ENCODE measurements at places on chromosomes 11 and 22.

DNA sequence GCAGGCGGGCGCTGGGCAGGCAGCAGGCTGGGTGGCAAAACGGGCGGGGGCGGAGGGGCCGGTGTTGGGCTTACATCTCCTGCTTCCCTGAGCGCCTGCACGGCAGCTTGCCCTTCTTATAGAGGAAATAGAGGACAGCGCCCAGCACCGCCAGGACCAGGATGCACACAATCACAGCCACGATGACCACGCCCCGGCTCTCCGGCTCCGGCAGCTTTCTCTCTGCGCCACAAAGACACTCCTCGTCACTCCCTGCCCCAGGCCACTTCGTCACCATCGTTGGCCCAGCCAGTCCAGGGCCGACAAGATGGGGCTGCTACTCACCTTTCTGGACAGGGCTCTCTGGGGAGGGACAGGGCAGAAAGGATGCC lies 6.3 kb downstream of the MCAM start:
- DNase-seq: no peak

DNA sequence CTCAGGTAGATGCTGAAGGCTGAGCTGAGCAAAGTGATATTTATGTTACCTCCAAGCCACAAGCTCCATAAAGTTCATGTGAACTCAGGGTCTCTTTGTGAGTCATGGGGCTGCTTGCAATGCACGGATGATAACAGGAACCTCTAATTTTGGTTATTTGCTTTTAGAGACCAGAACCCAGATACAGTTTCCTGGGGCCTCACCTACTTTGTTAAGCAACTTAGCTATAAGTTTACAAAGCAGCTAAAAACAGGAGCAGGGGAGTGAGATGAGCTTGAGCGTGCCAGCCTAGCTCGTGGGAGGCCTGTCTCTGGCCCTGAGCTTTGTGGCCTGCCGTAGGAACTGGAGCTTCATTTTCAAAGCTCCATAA lies 29.2 kb downstream of the SREBF2 start:
- no peak for DNase-seq

- DNase-seq: no peak
These were observed 99.4 kb downstream of the AASDHPPT start for GRCh38 chr11:106176817-106177216.

- DNase-seq: no peak
These were observed 35.5 kb upstream of the MOB2 start for GRCh38 chr11:1522081-1522424.

GRCh38 chr11:69963533-69964246 lies 114.4 kb upstream of the ANO1 start:
- no peak for DNase-seq

DNA sequence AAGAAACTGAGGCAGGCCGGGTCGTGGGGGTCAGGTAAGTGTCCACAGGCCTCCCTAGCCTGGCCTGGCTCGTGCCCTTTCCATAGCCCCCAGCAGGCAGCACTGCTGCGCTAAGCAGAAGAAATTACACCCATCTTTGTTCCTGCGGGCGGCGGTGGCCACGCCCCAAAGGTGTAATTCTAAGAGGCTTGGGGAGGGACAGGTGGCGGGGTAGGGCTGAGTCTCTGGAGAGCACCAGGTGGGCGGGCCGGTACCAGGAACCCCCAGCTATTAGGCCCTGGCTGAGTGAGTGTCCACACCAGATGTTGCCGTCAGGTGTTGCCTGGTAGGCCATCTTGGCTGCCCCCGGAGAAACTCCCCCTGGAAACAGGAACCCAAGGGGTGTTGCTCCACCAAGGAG lies 12.3 kb upstream of the ARAP1 start:
- DNase-seq: no peak

- no peak for DNase-seq
These were observed 83.2 kb downstream of the ZNF280B start for GRCh38 chr22:22425356-22425755.

- DNase-seq: no peak
These were observed 1.7 kb downstream of the C2CD2L start for GRCh38 chr11:119108857-119109221.

DNA sequence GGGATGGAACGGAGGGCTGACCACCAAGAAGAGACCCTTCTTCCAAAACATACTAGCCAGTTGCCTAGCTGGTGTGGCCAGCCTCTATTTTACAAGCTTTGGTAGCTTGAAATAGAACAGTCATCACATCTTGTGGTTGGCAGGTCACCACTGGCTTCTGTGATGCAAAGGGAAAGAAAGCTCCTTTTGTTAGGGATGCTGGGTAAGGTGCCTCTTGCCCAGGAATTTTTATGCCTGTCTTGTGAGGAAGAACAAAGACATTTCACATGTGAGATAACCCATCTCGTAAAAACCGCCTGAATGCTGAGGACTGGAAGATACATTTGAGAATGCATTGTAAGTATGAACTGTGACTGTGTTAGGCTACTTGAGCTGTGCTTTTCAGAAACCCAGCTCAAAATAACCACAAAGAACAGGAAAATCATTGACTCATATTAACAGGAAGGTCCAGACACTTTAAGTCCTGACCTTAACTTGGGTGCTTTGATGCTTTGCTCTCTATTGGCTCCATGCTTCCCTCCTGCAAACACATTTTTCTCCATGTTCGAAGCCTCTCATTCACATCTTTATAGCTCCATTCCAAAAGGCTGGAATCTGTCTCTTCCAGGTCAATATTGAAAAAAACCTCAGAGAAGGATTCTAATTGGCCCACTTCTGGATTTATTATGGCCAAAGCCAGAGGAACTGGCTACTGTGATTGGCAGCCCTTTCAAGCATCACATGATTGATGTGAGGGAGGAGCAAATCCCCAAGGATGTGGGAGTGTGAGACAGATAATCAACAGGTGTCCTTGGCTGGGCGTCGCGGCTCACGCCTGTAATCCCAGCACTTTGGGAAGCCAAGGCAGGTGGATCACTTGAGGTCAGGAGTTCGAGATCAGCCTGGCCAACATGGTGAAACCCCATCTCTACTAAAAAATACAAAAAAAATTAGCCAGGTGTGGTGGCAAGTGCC lies 53.9 kb downstream of the MICAL2 start:
- peak; percentile 54 for DNase-seq

- no peak for DNase-seq
These were observed 8.0 kb upstream of the PKNOX2 start for GRCh38 chr11:125156346-125157117.

- DNase-seq: no peak
These were observed 273.9 kb downstream of the SBF2 start for GRCh38 chr11:10019906-10020682.

DNA sequence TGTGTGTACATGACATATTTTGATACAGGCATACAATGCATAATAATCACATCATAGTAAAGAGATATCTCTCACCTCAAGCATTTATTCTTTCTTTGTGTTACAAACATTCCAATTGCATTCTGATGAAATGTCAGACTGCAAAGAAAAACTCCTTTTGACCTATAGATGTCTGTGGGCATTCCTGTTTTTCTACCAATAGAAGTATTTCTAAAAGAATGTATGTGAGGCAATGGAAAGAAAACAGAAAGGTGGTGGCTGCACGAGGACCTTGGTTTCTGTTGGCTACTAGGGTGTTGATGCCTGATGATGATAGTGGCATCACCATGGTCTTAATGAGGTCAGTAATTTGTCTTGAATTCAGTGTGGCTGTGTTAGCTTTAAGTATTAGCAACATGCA lies 137.0 kb upstream of the ANO3 start:
- no peak for DNase-seq

- DNase-seq: no peak
These were observed 34.4 kb downstream of the ME3 start for GRCh38 chr11:86637988-86638387.

DNA sequence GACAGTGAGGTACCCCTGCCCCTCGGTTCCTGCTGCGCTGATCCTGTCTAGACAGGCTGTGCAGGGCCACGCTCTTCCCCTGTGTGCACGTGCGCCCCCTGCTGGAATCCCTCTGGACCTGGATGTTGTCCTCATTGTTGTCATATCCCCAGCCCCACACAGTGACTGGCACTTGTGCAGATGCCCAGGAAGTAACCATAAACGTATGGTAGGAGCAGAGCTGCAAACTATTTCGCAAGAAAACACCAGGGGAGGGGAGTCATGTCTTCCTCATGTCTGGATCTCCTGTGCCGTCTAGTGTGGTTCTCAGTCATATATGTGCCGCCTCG lies 114.7 kb downstream of the CRYBB2 start:
- DNase-seq: no peak

- no peak for DNase-seq
These were observed 999 bp downstream of the TSKU start for GRCh38 chr11:76783896-76784813.

GRCh38 chr11:70247042-70247709 lies 23.3 kb upstream of the PPFIA1 start:
- no peak for DNase-seq

- DNase-seq: no peak
These were observed 7.3 kb upstream of the SPINDOC start for GRCh38 chr11:63805844-63806415.

- DNase-seq: no peak
These were observed 6.7 kb downstream of the ETS1 start for GRCh38 chr11:128580612-128581011.

DNA sequence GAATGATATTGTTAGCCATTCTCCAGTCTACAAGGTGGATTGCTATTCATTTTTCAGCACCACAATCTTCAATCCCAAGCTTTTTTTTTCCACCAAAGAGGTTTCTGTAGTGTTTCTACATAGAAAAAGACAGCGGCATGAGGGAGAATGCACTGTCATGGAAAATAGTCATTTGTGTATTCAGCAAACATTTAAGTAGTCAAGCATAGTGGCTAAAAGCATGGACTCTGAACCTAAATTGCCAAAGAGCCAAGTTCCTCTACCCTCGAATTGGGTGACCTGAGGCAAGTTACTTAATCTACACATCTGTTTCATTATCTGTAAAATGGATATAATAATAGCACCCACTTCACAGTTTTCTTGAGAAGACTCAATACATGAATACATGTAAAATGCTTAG lies 14.2 kb downstream of the GAS2 start:
- no peak for DNase-seq

- no peak for DNase-seq
These were observed 13.1 kb upstream of the MS4A6A start for GRCh38 chr11:60195923-60196368.

GRCh38 chr11:36590513-36590912 lies 3.8 kb upstream of the IFTAP start:
- DNase-seq: no peak

GRCh38 chr11:2258501-2259465 lies 11.6 kb downstream of the ASCL2 start:
- no peak for DNase-seq

- DNase-seq: no peak
These were observed 42.4 kb downstream of the PITPNB start for GRCh38 chr22:27876684-27877083.

GRCh38 chr22:26122920-26123468 lies 46.3 kb upstream of the SEZ6L start:
- DNase-seq: no peak

DNA sequence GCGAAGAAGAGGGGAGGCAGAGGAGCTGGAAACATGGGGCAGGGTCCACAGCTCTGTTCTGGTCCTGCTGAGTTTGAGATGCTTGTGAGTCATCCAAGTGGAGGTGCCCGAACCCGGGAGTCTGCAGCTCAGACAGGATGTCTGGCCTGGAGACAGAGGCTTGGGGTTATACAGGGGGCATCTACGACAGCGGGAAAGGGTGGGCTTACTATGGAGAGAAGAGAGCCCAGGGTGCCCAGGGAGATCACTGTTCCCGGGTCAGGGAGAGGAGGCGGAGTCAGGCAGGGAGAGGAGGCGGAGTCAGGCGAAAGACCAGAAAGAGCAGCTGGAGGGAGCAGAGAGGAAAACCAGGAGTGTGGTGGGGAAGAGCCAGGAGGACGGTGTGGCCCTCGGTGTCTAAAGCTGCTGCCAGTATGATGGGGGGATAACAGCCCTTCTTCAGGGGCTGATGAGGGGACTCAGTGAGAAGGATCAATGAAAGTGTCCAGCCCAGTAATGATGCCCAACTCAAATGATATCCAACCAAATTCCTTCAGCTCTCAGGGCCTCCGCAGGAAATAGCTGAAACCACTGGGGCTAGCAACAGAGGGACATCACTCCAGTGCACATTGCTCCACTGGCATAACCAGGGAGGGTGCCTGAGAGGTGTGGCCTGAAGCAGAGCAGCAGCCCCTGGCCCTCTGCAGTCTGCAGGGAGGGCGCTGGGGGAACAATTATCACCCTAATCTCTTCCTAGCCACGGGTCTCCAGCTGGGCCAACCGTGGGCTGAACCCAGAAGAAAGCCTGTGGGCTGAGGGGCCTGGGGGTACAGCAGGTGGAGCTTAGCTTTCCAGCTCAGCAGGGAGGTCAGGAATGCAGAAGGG lies 2.6 kb upstream of the LTBP3 start:
- DNase-seq: no peak

GRCh38 chr11:102345904-102346303 lies 1.1 kb upstream of the BIRC2 start:
- no peak for DNase-seq

- no peak for DNase-seq
These were observed 67.5 kb downstream of the C11orf58 start for GRCh38 chr11:16805938-16806337.

DNA sequence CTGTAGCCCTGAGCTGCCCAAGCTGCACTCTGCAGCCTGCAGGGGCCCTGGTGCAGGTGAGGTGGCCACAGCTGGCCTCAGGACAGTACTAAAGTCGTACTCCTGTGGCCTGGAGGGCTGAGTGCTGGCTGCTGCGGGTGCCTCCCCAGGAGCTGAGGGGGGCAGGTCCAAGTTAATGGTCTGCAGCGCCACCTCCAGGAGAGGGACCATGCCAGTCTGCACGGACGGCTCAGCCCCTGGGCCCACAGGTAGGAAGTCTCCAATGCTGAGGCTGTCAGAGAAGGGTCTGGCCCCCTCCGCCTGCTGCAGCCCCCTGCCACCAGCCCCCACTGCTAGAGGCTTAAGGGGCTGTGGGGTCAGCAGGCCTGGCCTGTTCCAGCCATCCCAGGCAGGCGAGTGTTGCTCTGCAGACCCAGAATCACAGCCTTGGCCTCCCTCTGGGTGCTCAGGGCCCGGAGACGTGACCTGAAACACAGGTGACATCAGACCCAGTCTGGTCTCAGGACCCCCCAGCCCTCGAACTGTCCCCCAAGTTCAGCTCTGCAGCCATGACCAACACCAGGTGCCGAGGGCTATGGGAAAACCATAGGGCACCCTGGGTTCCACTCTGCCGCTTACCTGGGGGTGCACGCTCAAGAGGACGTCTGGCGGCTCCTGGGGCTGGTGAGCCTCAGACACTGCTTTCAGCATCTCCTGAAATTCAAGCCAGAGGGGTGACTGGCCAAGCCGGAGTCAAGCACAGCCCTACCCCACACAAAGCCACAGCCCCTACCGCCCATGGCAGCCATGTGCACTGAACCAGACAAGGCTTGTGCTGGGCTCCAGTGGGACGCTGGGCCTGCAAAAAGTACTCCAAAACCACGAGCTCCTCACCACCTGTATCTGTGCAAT lies 20.8 kb downstream of the SELENOO start:
- DNase-seq: no peak

All from GM04504 (cell line).